ENCODE measurements at places on chromosomes 5 and 9.

DNA sequence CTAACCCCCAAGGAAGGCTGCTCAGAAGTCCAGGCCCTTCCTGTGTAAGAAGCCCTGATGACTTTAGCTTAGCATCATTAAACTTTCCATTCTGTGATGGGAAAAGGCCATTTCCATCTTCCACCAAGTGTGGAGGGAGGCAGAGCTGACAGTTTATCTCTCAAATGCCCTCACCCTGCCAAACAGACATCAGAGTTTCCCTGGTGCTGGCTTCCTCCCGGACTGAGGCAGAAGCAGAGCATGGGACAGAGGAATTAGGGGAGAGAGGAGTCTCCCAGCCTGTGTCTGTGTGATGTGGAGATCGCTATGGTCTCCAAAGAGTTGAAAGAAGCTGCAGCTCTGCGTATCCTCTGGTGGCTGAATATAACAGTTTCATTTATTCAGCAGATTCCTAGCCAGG is 57.4 kb upstream of the CTNNA1 start:
- DNase-seq, result no peak

GRCh38 chr5:138700581-138701362 is 52.5 kb upstream of the CTNNA1 start:
- no peak for DNase-seq

- no peak for DNase-seq
Observed at GRCh38 chr9:17688834-17689233, 110.0 kb downstream of the SH3GL2 start.

- DNase-seq, result no peak
Observed at GRCh38 chr5:25339541-25339940, 694.8 kb upstream of the CDH10 start.

DNA sequence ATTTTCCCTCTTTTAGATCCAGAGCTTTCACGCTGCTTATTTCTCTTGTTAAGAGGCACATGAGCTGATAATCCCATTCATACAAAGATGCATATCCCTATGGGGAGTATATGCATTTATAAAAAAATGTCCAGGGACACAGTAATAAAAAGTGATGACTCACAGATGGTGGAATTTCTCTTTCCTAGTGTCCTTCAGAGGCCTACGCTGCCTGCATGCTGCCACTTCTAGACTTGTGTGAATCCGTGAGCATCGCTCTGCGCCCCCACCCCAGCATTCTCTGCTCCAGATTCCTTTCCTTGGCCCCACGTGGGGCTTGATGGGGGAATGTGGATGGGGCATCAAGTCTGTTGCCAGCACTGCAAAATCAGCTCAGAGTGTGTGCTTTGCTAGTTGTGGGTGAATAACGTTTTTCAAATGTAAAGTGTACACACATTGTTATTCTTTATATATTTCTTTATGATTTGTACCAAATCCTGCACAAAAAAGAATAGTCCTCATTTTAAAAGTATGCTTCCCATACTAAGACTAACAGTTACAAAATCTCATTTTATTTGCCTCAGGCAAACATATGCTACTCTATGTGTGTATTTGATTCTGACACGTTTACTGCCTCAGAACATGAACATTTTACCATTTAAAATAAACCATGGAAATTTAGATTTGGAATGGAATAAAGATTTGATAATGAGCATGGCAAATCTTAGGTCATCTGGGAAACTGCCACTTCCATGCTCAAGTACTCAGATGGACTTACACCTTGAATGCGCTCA is 22.4 kb upstream of the RASGRF2 start:
- no peak for DNase-seq

DNA sequence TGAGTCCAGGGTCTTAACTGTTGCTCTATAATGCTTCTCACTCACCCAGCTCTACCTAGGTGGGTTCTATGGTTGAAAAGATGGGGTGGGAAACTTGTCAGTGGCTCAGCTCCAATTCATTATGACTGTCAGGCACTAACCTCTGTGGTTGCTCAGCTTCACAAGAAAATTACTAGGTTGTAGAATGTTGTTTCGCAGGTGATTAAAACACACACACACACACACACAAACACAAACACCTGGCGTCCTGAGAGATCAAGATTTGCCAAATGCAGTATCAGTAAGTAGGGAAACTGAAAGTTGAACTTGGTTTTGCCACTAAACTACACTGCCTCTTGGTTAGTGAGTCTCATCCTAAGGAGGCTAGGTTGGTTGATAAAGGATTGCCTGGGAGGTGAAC is 2.8 kb downstream of the MCCC2 start:
- DNase-seq, result no peak

GRCh38 chr5:111151998-111152397 is 59.9 kb downstream of the WDR36 start:
- no peak for DNase-seq

DNA sequence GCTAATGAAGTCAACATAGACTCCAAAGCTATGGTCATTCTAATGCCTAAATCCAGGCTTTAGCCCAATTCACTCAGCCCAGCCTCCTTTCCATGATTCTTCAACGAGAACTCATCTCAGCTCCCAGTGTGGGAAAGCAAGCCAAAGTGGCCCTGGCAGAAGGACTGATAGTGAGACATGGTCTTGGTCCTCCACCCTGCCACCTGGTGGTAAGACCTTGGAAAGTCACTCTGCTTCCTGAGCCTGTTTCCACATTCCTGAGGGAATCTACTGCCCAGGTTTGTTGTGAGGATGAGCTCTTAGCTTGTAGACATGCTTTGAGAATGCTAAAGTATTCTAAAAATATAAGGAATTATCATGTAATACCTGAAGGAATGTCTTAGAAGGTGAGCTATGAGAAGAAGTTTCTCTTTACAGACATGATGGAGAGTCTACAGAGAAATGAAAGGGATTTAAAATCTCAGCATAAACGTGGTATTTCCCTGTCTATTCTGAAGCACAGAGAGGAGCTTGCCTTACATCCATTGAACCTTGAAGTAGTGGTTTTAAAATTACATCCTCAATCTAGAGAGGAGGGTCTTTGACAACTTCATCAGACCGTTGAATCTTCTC is 173.5 kb downstream of the TRIM32 start:
- no peak for DNase-seq

- DNase-seq, result no peak
Observed at GRCh38 chr5:90227683-90228082, 181.9 kb downstream of the CETN3 start.

DNA sequence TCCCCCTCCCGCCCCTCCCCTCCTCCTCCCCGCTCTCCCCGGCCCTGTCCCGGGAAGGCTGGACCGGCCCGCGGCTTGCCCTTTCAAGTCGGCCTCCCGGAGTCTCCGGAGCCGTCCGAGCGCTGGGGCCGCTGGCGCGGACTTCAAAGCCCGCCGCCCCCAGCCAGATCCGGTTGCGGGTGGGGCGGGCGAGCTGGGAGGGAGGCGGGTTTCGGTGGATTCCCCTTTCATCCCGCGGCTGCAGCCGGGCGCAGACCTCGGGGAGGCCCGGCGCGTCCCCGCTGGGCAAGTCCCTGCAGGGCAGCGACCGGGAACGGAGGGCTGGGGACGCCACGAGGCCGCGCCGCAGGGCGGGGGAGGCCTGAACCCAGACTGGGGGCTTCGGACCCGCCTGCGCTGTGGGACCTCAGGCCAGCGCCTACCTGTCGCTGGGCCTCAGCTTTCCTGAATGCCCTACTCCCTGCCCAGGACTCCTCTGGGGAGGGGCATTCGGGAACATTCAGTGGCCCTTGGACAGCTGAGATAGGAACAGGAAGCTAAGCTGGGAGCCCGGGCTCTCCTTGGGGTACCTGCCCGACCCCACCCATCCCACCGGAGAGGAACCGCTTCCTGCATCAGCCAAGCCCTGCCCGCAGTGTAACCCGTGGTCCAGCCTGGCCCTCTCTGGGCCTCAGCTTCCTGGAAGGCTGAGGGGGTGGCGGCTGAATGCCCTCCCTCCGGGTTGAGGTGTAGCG is 23.4 kb downstream of the C9orf50 start:
- DNase-seq, result no peak

- no peak for DNase-seq
Observed at GRCh38 chr5:65149827-65150226, 331.9 kb downstream of the ADAMTS6 start.

DNA sequence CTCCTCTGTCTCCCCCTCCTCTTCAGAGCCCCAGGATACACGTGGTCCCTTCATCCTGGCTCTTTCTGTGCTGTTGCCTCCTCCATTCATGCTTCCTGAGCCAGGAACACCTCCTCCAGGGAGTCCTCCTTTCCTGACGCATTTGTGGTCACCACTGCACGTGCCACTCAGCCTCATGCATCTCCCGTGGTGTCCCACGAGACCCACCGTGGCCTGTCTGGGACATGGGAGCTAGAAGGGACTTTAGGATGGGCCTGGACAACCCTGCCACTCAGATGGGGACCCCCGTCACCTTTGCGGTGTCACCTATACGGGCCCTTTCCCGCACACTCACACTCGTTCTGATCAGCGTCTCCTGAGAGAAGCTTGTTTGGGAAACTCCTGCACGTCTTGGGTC is 6.7 kb downstream of the GLIPR2 start:
- no peak for DNase-seq

DNA sequence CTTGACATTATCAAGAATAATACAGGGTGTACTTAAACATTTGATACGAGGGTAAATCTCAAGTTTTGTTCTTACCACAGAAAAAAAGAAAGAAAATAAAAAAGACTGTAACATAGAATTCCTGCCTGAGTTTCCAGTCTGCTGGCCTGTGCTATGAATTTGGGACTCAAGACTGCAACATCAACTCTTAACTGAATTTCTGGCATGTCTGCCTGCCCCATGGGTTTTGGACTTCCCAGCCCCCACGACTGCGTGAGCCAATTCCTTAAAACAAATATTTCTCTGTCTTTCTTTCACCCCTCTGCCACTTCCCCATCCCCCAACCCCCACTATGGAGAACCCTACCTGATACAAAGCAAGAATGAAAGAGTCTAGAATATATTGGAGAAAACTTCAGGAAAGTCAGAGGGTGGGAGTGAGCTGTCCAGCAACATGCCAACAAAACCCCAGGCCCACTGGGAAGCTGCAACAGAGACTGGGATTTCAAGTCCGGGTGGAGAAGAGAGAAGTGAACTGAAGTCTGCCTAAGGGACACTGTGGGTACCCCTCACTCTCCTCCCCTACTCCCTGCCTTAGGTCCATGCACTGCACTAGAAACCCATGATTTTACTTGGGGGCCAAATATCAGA is 43.0 kb downstream of the MARCHF3 start:
- no peak for DNase-seq

- DNase-seq, result no peak
Observed at GRCh38 chr5:113514289-113514635, 768 bp downstream of the YTHDC2 start.

DNA sequence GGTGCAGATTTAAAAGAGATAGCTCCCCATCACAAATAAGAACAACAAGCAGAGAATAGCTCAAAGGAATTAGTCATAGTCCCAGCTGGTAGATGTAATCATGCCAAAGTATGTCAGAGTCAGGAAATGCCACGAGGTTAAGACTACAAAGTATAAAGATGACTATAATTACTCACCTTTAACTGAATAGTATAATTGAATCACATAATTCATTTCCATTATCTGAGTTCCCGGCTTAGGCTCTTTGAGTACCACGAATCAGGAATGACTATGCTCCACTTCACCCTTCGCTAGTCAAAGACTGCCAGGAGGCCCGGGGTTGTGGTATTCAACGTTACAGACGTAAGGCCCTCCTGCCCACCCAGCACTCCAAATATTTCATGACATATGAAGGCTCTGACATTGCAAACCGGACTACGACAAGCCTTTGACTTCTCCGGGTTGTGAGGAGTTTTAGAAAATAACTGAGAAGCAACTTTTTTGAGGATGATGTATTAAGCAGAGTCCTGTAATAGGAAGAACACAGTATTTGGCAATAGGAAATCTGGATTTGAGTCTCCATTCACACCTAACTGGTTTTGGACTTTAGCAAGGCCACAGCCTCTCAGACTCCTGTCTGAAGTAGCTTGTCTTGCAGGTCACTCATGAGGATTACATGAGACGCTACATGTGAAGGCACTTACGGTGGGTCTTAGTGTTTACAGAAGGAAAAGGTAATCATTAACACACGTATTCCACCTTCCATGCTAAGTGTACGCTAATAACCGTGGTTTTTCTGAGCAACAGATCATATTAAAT is 64.6 kb downstream of the ENC1 start:
- DNase-seq, result no peak

GRCh38 chr5:73591102-73591695 is 25.7 kb downstream of the UTP15 start:
- DNase-seq, result no peak

GRCh38 chr5:124661317-124662141 is 84.9 kb downstream of the ZNF608 start:
- no peak for DNase-seq

- no peak for DNase-seq
Observed at GRCh38 chr5:140992828-140993227, 26.6 kb downstream of the PCDHAC2 start.

GRCh38 chr9:130688072-130688471 is 5.5 kb upstream of the EXOSC2 start:
- DNase-seq, result no peak

- no peak for DNase-seq
Observed at GRCh38 chr5:109936996-109937395, 247.3 kb downstream of the MAN2A1 start.

- no peak for DNase-seq
Observed at GRCh38 chr5:179137016-179137642, 77.0 kb downstream of the ZNF354C start.

DNA sequence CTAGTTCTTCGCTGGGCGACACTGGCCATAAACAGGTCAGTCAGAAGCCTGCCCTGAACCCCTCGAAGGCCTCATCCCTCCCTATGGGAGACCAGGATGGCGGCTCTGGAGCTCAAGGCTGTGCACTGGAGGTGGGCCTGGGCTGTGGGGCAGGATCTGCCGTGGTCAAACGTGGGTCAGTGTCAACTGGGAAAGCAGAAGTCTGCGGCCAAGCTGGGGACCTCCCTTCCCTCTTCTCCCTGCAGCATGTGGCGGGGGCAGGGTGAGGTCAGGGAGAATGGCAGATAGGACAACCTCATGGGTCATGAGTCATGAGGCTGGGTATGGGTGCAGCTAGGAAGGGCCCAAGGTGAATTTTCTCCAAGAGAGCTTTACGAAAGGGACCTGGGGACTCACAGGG is 132.9 kb downstream of the RXRA start:
- no peak for DNase-seq

GRCh38 chr5:14445013-14445412 is 136.6 kb upstream of the OTULINL start:
- no peak for DNase-seq

GRCh38 chr5:89246864-89247263 is 363.9 kb upstream of the MEF2C start:
- DNase-seq, result no peak

DNA sequence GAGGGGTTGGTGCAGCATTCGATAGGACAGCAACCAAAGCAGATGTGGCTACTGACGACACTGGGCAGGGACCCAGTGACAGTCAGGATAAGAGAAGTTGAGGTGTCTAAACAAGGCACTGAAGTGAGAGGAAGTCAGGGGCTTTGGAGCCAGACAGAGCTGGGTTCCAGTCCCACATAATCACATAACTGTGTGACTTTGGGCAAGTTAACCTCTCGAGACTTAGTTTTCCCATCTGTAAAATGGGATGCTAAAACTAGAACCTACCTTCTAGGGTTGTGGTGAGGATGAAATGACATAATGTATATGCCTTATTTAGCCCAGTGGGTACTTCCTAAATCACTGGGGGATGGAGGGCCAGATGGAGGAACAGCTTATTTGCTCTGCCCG is 3.1 kb downstream of the ANGPTL2 start:
- DNase-seq, result no peak

All from stimulated activated CD8-positive, alpha-beta memory T cell treated with anti-CD3 and anti-CD28 coated beads, Interleukin-7, amount 100 ng/mL, for 1 hour (primary cell).